CD4-positive, alpha-beta T cell treated with Interleukin-4 for 4 hours (primary cell): ENCODE measurements at places on chromosomes 13 and 19.

- DNase-seq = no peak
Observed at GRCh38 chr13:61123538-61124289, 291.9 kb downstream of the PCDH20 start.

- DNase-seq = peak; percentile 99
Observed at GRCh38 chr19:17334414-17335409, at the start of gene ANO8. ANO8 (minus strand) TSS chr19:17334855; CDS start chr19:17334670, 185 bp downstream.

GRCh38 chr19:19615086-19615485 is 3.4 kb downstream of the PBX4 start:
- peak; percentile 84 for DNase-seq

- DNase-seq = no peak
Observed at GRCh38 chr19:10863107-10863717, 8.1 kb upstream of the CARM1 start.

DNA sequence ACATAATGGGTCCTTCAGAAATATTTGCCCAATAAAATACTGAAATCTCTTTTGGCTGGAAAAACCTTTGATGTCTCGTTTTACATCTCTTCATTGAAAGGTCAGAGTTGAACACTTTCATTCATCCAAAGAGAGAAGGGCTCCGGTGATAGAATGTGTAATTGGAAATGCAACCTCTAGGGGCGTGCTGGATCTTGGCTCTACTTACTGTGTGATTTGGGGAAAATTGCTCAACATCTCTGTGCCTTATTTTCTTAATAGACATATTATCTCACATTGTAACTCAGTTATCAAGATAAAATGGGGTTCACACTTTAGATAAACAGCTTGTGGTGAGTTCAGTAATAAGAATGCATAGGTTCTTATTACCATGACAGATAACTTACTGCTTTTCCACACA is 1444.1 kb downstream of the SLITRK5 start:
- DNase-seq = no peak

DNA sequence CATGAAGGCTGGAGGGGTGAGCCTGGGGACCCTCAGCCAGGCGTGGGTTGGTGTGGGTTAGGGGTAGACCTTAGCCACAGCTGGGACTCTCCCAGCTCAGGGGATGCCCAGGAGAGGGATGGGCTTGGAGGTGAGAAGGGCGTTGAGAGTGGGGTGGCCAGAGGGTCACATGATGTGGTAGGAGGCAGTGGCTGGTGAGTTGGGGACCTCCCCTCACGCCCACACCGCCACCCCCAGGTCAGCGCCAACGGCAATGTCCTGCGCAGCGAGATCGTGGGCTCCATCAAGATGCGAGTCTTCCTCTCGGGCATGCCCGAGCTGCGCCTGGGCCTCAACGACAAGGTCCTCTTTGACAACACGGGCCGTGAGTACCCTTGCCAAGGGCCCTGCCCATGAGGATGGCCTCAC is 28.5 kb downstream of the AP1M1 start:
- DNase-seq = no peak

DNA sequence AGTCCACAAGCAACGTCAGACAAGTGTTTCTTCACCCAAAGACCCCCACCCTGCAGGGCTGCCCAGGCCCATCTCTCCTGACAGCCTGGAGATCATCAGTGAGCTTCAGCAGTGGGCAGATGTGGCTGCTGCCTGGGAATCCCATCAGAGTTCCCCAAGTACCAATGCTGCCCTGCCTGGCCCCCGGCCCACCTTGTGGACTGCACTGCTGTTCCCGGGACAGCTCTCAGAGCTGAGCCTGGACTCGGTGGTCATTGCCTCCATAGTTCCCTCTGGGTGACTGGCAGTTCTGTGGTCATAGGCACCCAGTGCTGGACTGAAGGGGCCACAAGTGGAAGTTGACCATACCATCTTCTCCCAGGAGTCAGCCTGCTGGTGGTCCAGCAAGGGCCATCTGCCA is 24.5 kb upstream of the ZNF492 start:
- no peak for DNase-seq

DNA sequence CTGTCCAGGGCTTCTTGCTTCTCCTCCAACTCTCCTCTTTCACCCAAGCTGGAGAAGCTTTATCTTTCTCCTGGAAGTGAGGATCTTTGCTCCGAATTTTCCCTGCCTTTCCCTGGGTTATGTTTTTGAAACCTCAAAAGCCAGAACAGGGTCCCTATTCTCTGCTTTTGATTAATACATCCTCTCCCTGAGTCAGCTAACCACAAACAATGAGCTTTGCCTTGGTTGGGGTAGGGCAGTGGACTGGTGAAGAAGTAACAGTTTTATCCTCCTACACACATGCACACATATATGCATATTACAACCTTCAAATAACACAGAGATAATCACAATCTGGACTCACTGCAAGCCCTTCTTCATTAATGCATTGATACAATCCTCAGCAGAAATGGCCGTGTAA is 44.6 kb downstream of the DLEU7 start:
- no peak for DNase-seq

DNA sequence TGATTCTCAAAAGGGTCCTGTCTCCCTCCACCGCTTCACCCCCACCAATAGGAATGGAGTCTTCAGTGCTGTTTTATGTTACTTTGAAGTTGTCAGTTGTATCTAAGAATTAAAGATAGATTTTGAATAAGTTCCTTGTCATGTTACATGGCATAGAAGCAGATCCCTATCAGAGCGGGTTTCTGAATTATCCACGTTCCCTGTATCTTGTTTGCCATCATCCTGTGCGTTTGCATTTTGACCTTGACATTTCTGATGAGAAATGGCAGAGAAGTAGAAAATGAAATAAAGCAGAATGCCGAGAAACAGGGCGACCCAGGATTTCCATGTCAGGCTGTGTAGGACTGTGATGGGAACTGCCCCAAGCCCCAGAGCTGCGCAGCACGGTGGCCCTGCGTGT is 120.7 kb upstream of the RNF113B start:
- no peak for DNase-seq

- DNase-seq = no peak
Observed at GRCh38 chr13:102197193-102197592, 204.7 kb downstream of the FGF14 start.

GRCh38 chr19:13974073-13974472 is 21.8 kb downstream of the DCAF15 start:
- DNase-seq = peak; percentile 33

- no peak for DNase-seq
Observed at GRCh38 chr13:43132911-43133310, 109.5 kb downstream of the DNAJC15 start.

GRCh38 chr13:31089649-31090048 is 72.1 kb downstream of the HSPH1 start:
- DNase-seq = no peak

- no peak for DNase-seq
Observed at GRCh38 chr13:98743377-98743776, 9.1 kb downstream of the SLC15A1 start.

DNA sequence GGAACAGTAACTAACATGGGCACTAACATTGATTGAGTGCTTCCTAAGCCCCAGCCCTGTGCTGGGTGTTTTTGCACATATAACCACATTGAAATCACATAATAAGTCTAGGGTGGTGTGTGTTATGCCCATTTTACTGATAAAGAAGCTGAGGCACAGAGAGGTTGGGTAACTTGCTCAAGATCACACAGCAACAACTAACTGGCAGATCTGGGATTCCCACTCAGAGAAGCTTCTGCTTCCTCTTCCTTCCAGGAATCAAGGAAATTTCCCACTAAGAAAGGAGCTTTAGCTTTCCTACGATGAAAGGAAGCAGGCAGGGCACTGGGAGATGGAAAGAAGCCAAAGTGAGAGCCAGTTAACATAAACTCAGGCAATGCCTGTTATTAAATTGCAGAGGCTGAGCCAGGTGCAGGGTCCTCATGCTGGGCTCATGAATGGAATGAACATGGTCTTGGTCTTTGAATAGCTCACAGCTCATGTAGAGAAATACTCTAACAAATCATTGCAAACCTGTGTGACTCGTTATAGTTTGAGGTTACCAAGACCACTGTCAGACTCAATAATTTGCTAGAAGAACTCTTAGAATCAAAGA is 10.1 kb downstream of the SSC5D start:
- no peak for DNase-seq

GRCh38 chr19:39166571-39167391 is 30.0 kb upstream of the NCCRP1 start:
- DNase-seq = no peak

DNA sequence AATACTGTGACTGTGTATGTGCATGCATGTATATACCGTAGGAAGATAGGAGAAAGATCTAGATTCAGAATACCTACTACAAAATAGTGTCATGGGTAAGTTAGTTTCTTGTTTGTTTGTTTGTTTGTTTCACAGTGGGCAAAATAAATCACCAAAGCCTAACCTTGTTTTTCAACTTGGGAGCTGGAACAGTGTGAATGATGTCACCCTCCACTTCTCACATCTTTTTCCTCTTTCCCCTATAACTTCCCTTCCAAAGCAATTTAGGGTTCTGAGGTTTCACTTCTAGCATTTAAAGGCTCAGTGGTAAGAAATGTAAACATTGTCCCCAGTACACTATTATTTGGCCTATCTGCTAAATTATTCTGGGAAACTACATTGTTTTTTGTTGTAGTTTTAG is 5.4 kb downstream of the KCTD4 start:
- no peak for DNase-seq

- DNase-seq = no peak
Observed at GRCh38 chr19:3838661-3839060, 30.2 kb downstream of the ZFR2 start.

- no peak for DNase-seq
Observed at GRCh38 chr13:111973605-111974340, 93.2 kb upstream of the SOX1 start.

DNA sequence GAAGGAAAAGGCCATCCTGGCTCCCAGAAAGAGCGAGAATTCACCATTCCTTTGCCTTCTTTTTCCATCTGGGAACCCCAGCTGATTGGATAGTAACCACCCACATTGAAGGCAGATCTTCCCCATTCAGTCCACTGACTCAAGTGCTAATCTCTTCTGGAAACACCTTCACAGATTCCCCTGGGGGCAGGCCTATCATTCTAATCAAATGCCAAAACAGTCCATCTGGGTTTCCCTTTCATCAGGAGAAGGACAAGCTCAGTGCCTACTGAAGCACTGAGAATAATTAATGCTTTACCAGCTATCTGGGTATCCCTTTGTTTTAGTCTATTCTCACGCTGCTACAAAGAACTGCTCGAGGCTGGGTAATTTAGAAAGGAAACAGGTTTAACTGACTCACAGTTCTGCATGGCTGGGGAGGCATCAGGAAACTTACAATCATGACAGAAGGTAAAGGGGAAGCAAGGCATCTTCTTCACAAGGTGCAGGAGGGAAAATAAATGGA is 293.2 kb downstream of the ENOX1 start:
- no peak for DNase-seq

- no peak for DNase-seq
Observed at GRCh38 chr19:42175952-42176648, 41.4 kb downstream of the DEDD2 start.

DNA sequence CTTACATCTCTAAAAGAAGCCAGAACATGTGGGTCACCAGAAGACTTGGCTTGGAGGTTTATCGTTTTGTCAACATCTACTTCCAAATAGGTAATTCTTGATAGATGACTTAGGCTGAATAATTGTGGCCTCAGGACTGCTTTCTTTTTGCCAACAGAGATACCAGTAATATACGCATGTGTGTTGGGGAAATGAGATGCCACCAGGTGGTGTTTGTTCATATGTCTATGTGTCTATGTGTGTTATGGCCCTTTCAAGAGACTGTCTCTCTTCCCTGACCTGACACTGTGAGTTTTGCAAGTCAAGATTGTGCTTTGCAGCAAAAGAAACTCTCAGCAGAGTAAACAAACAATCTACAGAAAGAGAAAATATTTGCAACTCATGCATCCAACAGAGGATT is 31.6 kb upstream of the METTL21C start:
- no peak for DNase-seq

DNA sequence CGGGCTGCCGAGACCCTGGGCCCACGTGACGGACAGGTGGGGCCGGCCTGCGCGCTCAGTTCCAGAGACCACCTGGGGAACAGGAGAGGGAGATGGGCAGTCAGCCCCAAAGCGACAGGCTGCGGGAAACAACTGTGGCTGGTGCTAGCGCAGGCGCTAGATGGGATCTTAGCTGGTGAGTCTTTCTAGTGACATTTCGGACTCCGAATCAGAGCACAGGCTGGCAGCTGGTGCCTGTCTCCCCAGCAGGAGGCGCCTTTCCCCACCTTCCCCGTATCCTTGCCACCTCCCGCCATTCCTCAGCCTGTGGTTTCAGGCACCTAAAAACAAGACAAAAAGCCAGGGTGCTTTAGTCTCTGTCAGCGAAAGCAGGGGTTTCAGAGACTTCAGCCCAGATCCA is 19.4 kb upstream of the RANBP3 start:
- no peak for DNase-seq

DNA sequence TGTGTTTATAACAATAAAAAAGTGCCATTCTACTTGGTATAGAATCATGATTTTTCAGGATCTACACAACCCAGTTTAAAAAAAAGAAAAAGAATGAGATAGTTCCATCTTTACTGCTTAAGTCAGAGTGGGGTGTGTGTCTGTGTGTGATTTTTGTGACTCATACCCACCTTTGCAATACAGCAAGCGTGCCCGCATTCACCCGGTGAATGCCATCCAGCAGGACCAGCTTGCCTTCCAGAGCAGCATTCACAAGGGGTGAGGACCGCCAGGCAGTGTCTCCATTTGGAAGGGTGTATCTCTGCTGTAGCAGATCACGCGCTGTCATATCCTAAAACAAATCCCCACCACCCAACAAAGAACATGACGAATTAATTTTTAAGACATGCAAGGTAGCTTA is 127.7 kb downstream of the VWA8 start:
- no peak for DNase-seq

GRCh38 chr19:35483089-35483488 is 7.2 kb downstream of the KRTDAP start:
- DNase-seq = no peak

DNA sequence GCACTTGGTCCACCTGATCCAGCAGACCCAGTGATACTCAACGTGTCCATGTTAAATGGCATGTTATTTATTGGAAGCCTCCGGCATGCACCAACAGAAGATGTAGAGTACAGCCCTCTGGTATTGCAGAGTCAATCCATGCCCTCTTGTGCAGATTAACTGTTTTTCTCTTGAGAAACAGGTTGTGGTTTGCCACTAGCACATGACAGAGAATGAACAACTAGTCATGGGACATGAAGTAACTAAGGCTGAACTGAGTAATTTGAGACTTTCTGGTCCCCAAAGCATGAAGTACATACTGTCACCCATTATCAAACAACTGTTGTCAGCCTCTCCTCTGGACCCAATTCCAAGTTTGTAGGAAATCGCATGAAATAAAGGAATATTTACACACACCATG is 3.2 kb downstream of the ZNF562 start:
- no peak for DNase-seq

DNA sequence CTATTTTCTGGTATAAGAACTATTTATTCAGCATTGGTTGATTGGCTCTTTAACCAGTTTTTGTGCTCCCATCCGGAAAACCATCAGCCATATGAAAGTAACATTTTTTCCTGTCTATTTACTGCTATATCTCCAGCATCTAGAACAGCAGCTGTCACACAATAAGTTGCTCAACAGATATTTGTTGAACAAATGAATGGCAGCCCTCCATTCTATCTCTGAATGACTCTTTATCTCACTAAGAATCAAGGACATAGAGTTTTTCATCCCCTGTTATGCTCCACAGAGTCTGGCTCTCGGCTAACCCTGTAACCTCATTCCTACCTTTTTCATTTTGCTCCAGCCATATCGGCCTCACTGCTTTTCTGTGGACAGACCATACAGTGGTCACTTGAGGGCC is 145.5 kb downstream of the SLITRK6 start:
- DNase-seq = no peak
